Left hindlimb (tissue), 1 donor: ENCODE measurements at places on chromosomes 3 and 15.
A peak's percentile ranks its signal among the peaks of the same experiment; 100 is the strongest.

DNA sequence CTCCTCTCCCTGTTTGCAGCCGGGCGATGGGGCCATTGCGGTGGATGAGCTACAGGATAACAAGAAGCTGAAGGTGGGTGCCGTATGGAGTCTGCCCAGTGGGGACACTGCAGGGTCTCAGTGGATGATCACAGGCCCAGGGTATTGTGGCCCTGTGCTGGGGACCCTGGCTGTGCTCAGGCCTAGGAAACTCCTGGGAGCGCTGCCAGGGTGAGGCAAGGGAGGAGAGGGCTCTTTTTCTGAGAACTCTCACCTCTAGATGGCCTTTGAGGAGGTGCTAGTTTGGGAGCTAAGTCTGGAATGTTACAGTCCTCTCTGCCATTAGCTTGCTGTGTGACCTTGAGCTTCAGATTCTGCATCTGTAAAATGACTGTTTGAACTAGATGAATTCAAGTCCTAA is 16.4 kb downstream of the SLC24A1 start:
- DNase-seq, result no peak

DNA sequence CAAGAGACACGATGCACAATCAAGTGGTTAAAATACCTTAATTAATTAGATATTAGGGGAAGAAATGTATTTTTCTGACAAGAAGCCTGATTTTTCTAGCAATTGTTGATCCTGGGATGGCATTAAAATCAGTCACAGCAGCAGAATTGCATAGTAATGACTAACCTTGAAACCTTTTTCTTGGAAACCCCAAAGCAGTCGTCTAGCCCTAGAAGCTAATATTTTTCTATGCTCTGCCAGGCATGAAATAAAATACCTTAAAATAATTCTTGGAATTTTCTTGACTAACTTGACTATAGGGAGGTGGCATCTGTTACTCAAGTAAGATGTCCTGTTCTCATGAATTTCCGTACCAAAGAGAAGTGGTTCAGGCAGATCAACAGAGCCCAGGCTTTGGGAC is 204.1 kb downstream of the THRB start:
- no peak for DNase-seq

GRCh38 chr3:114893361-114893760 is 253.7 kb downstream of the ZBTB20 start:
- no peak for DNase-seq

DNA sequence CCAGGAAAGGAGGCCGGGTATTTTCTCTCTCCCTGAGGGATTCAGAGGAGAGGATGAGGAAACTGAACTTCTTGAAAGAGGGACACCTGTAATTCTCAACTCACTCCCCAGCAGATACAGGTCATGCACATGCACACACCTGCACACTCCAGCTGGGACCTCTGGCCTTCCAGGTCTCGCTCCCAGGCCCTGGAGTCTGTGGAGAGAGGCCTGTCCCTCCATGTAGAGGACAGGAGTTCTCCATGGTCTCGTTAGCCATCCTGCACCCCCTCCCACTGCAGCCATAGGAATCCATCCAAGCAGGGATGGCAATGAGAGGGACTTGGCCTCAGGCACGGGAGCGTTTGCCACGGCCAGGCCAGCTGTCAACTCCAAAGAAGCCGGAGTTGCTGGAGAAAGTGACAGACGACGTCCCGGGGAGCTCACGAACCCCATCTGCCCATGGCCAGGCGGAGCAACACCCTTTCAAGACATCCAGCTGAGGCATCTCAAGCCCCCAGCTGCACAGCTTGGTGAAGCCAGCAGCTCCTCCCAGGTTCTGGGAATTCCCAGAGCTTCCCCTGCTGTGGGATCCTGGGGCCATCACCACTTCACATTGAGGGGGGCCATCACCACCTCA is 223.3 kb downstream of the UACA start:
- no peak for DNase-seq

DNA sequence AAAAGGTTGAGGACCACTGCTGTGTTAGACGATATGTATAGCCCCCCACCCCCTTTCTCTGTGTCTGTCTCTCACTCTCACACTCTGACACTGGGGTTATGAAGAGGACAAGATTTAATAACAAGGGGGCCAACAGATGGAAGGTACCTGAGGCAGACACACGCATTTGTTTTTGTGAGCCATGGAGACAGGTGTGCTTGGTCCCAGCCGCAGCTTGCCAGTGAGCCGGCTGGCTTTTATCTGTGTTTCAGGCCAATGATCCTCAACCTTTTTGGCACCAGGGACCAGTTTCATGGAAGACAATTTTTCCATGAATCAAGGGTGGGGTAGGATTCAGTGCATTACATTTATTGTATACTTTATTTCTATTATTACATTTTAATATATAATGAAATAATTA is 394.9 kb upstream of the RGMA start:
- no peak for DNase-seq

DNA sequence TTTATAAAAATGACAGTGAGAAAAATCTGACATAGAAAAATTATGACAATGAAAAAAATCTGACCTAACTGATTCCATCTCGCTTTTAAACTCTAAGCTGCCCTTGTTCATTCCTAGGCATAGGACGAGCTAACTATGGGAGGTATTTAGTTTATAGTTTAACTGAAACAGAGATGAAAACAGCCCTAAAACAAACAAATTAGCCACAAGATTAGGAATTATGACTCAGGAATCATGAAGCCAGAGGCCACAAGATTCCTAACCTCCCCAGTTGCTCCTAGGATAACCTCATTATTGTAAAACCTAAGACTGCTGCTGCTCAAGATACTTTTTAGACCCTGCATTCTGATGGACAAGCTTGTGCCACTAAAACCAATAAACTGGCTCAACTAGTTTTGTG is 122.7 kb upstream of the MNS1 start:
- no peak for DNase-seq

- no peak for DNase-seq
Measured at GRCh38 chr15:74275957-74276356, 39.8 kb downstream of the CCDC33 start.

- no peak for DNase-seq
Measured at GRCh38 chr15:26974120-26974780, 3.3 kb downstream of the GABRG3 start.

DNA sequence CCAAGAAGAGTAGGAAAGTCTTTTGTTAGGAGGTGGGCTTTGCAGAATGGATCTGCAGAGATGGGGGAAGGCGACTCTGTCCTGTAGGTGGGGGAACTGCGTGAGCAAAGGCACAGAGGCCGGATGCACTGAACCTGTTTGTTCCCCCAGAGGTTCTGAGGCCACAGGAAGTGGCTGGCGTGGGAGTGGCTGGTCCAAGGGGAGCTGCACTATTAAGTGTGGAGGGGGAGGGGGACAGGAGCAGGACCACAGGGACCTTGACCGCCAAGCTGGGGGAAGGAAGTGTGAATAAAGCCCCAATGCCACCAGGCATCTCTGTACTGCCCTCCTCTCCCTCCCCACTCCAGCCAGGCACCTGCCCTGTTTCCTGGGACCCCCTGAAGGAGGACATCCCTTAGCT is 51.8 kb downstream of the CYP11A1 start:
- DNase-seq, result no peak

GRCh38 chr3:48318713-48319468 is 14.6 kb downstream of the SPINK8 start:
- DNase-seq, result no peak

DNA sequence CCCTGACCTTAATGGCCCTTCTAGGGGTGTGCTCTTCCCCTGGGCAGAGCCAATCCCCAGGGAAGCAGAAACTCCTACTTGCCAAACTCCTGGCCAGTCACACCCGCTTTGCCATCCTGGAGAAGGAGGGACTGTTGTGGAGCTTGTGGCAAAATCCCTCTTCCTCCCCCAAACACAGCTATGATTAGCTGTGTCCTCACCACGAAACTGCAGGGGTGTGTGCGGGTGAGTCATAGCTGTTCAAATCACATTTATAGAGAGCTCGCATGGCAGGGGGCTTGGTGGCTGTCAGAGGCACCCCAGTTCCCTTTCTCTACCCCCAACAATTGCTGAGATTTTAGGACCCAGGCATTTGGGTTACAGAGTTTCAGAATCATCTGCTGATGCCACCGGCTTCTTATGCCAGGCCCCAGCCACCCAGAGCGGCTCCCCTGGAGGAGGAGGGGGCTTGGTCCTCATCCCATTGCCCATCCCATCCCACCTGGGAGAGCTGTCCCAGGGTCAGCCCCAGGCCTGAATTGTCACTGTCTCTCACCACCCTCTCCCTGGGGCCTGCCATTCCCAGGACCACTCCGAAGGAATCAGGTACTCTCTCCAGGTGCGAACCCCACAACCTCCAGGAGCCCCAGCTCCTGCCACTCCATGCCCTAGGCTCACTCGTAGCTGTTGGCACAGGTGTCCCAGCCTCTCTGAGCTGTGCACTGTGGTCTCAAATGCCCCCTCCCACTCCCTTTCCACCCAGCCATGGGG is 28.8 kb upstream of the MAGEF1 start:
- DNase-seq, result peak; percentile 62

- DNase-seq, result no peak
Measured at GRCh38 chr15:28873585-28874190, 12.1 kb upstream of the APBA2 start.

DNA sequence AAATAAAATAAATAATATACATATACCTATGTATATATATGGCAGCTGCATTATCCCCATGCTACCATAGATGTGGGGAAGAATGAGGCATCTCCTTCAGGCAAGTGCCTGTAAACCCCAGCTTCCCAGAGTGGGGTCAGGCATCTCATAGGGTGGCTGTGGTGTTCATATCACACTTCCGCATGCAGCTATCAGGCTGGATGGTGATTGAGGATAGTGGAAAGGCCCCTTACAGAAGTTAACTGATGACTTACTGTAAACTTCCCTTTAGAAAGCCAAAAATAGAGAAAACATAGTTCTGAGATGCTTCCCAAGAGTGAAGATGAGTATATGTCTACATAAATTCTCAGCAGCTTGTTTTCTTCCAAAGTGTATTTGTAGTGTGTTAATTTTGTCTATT is 3.5 kb upstream of the PP2D1 start:
- DNase-seq, result no peak

DNA sequence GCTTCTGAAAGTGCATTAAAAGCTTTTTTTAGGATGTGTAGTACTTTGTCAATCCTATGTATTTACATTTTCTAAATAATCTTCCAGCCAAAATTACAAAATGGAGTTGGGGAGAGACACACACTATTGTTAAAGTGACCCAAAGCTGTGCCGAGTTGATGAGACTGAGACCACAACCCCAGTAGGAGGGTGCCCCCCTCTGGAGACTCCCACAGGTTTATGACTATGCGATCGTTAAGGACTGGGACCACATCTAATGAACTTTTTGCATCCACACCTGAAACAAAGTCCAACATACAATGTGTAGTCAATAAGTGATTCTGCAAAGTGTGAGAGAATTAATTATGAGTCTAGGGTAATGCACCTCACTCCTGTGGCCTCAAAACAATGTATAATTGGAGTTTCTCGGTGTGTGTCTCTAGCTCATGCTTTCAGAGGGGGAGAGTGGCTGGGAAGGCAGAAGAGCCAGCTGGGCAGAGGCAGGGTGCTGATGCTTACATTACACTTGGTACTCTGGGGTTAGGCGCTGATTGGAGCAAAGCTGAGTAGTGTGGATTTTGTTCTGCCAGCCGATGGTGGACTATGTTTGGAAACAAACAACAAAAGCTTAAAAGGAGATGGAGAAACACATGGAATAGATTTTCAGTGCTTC is 102.8 kb downstream of the KCNH8 start:
- DNase-seq, result no peak

DNA sequence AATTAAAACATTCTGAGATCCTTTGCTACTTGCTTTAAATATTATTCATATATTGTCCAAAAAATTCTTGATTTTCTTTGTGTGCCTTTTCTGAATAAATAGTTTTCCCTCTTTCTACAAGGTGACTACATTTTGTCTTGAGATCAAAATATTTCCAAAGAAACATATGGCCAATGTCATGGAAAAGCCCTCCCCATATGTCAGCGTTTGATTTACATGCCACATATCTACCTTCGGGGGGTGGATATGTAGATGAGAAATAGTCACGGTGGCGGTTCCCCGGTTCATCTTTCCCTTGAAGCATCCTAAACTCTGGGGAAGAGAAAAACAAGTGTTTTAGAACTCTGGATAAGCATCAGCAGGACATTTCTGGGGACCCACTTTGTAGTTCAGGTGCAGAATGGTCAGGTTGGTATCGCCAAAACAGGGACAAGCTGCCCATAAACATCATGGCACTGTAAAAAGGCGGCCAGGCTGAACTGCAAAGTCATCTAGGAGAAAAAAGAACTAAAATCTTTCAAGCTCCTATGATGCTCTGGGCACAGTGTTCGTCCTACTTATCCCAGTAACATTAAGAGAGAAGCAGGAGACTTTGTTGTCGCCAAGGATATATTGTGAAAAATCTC is 91.5 kb downstream of the MEX3B start:
- no peak for DNase-seq

GRCh38 chr15:72369964-72370363 is 5.8 kb downstream of the HEXA start:
- DNase-seq, result no peak

DNA sequence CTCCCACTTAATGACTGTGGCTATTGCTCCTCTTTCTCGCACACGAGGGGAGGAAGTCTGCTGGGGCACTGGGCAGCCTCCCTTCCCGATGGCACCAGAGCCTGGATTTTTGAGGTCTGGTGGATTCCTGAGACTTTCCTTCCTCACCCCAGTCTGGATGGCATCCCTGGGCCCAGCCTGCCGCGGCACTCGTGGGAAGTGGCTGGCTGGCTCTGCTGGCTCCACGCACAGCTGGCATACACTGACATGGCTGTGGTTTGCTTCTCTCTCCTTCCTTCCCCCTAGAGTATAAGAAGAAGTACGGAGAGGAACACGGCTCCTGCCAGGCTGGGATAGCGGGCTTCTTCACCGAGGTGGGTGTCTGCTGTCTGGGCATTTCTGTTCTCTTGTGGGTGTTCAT is 319.8 kb upstream of the LRRFIP2 start:
- DNase-seq, result peak; percentile 59

- DNase-seq, result no peak
Measured at GRCh38 chr15:91264651-91265351, 164.7 kb downstream of the SV2B start.

DNA sequence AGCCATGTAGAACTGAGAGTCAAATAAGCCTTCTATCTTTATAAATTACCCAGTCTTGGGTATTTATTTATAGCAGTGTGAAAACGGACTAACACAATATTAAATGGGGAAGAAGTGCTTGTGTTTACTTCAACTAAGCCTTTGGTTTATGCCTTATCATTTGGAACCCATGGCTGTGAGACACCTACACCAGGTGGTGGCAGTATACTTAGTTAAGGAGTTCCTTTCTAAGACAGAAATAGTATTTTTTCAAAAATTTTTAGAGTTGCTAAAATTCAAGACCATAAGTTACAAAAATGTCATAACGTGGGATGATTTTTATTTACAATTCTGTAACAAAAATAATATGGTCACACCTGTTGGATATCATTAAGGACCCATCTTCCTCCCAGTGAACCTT is 354.5 kb upstream of the SOX14 start:
- DNase-seq, result no peak

DNA sequence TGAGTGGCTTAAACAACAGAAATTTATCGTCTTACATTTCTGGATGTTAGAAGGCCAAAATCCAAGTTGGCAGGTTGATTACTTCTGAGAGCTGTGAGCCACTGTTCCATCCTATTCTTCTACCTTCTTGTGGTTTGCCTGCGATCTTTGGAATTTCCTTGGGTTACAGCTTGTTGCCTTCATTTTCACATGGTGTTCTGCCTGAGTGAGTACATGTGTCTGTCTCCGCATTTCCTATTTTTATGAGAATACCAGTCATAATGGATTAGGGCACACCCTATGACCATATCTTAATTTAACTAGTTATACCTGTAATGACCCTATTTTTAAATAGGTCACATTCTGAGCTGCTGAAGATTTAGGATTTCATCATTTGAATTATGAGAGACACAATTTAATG is 294.3 kb downstream of the CNTN4 start:
- DNase-seq, result no peak

GRCh38 chr3:150825192-150825915 is 62.4 kb upstream of the SIAH2 start:
- no peak for DNase-seq
